ENCODE measurements at places on chromosomes 2 and 18.

- no peak for DNase-seq
These were observed 55.2 kb upstream of the TRIB2 start for GRCh38 chr2:12661489-12661888.

DNA sequence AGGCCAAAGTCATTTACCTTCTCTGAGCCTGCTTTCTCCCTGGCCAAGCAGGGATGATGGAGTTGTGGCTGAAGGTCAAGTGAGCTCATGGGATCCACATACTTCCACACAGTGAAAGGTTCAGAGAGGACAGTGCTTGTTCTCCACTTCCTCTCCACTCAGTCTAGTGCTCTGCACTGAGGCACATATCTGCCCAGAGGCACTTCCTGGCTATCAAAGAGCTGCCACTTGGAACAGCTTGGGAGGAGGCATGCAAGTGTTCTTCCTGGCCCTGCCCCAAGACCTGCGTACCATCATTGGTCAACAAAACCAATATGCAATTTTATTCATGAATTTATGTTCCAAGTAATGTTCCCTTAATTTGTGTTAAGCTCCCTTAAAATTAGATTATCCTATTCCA lies 71.9 kb downstream of the RNF152 start:
- DNase-seq = no peak

GRCh38 chr2:19866771-19867170 lies 35.0 kb downstream of the TTC32 start:
- DNase-seq = no peak

GRCh38 chr2:225017713-225018112 lies 24.6 kb downstream of the DOCK10 start:
- no peak for DNase-seq

DNA sequence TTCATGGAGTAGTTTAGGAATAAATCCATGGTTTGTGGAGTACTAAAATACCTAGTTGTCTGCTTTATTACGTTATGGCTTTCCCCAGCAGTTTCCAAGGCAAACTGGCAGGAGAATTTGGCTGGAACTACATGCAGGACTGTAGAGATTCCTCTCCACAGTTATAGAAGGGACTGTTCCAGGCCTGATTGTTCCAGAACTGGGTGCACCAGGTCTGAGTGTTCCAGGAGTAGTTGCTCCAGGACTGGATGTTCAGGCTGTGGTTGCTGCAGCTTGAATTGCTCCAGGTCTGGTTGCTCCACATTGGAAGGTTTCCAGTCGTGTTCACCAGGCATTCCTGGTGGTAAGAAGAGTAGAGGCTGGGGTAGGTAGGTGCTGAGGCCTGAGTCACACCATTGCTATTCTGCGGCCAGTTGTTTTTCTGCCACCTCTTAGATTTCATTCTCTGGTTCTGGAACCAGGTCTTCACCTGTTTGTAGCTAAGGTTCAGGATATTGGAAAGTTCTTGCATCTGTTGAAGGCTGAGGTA lies 28.1 kb downstream of the SGPP2 start:
- no peak for DNase-seq

DNA sequence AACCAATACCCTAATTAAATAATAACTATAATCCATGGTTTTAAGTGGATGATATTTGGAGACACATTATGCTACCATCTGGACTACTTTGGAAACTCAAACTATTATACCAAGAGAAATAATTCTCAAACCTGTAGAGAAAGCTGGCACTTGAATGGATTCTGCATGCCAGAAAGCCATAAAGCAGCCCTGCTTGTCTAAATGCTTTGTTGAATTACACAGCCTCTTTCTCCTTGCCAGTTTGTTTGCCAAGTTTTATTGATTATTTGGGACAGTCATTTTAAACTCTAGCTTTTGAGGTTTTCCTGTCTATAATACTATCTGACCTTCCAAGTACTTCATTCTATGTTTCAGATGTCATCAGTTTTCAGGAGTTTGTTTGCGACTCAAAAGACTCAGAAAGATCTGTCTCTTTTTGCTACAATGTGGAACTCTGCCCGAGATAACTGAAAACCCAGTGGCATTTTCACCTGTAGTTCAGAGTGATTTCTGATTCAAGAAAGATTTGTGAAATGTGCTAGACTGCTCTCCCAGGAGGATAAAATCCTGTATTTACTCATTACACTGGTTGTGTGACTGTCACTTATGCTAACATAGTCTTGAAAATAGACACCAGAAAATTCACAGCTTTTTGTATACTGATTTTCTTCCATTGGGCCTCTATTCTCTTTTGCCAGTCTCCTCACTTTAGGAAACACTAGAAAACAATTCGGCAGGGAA lies 29.2 kb upstream of the MBOAT2 start:
- DNase-seq = no peak

- no peak for DNase-seq
These were observed 1.8 kb upstream of the SULT6B1 start for GRCh38 chr2:37190290-37190689.

DNA sequence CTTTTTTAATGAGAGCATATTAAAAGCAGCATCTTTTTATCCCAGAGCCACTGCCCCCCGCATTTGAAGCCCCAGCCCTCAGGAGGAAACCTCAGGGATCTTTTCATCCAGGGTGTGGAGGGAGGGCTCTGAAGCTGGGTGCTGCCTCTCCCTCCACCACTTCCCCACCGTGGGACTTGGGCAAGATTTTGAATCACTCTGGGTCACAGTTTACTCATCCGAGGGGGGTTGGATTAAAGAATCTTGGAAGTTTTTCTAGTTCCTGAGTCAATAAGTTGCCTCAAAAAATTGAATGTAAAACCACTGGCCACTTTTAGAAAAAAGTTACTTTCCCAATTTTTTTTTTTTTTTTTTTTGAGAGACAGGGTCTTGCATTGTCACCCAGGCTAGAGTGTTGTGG lies 62.0 kb upstream of the ANKRD44 start:
- DNase-seq = no peak

DNA sequence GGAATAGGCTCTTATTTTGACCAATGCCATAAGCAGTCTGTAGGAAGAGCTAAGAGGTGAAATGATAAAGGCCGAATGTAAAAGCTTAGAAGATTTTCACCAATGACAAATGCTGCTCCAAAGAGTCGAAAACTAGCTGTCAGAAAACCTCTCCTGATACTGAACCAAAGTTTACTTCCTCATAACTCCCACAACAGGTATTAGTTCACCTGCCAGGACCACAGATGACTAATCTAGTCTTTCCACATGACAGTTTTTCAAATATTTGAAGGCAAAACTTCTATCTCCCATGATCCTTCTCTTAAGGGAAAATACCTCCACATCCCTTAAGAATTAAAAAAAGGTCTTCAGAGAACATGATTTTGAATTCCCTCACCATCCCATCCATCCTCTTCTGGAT lies 473.2 kb upstream of the SPHKAP start:
- DNase-seq = no peak

- no peak for DNase-seq
These were observed 6.5 kb upstream of the ZAP70 start for GRCh38 chr2:97706708-97707345.

DNA sequence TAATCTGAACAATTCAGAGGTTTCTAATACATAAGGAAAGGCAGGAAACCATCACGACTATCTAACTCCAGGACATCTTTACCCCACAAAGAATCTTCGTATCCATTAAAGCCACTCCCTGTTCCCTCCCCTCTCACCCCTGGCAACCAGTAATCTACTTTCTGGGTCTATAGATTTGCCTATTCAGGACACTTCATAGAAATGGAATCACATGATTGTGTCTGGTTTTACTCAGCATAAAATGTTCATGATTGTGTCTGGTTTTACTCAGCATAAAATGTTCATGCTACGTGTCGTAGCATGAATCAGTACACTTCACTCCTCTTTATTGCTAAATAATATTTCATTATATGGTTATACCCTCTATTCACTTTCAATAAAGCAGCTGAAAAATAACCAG lies 11.6 kb downstream of the FECH start:
- no peak for DNase-seq

GRCh38 chr2:18149660-18150246 lies 271.3 kb downstream of the KCNS3 start:
- no peak for DNase-seq

DNA sequence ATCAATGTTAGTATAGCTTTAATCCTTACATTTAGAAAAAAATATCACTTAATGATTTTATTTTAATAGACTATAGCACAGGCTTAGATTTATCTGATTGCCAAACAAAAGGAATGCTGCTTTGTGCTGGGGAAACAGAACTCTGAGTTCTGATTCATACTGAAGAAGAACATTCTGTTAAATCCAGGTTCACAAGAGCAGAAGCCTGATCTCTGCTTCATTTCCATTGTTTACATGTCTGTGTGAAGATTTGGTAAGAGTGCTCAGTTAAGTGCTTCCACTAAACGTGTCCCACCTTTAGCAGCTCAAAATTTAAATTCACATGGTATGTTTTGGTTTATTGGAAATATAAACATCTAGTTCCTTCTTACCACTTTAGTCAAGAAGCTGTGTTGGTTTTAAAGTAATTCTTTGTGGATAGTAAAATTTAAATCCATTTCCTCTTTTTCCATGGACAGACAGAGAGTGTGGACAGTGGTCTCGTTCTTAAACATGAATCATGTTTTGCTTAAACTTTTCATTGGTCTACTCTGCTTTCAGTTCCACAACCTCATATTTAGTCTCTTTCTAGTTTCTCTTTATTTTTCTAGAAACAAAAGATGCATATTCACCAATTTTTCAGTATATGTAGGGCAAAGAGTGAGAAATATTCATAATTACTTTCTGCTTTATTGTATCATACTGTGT lies 59.1 kb downstream of the NYAP2 start:
- no peak for DNase-seq

GRCh38 chr18:39586741-39587140 lies 2021.1 kb upstream of the CELF4 start:
- DNase-seq = no peak

DNA sequence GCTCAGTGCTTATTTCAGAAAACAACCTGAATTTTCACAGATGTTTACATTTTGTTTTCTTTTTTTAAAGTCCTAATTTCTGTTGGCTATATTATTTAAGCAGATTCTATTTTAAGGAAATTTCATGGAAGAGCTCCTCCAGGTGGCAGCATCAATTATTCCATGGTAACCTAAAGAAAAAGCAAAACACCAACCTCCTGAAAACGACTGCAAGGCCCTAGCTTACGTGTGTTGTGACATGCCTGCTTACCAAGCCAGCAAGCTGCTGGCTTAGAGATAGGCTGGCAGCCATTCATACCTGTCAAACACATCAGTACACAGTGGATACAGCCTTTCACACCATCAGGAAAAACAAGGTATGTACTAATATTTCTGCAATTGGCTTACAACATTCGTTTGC lies 64.9 kb downstream of the LPIN2 start:
- DNase-seq = no peak

DNA sequence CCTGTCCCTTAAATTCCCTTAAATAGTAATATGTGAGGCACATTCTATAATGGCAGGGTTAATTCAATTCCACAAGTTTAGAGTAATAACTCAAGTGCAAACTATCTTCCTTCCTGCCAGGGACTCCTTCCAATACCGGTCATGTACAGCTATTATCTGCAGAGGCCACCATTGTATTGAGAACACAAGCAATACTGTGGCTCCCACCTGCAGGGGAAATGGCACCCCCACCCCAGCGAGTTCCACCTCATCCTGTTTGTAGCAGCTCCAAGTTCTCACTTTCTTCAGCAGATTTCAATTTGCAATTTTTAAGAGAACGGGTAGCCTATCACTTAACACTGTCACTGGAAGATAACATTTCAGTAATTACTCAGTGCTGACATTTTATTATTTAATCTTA lies 172.1 kb upstream of the PID1 start:
- no peak for DNase-seq

DNA sequence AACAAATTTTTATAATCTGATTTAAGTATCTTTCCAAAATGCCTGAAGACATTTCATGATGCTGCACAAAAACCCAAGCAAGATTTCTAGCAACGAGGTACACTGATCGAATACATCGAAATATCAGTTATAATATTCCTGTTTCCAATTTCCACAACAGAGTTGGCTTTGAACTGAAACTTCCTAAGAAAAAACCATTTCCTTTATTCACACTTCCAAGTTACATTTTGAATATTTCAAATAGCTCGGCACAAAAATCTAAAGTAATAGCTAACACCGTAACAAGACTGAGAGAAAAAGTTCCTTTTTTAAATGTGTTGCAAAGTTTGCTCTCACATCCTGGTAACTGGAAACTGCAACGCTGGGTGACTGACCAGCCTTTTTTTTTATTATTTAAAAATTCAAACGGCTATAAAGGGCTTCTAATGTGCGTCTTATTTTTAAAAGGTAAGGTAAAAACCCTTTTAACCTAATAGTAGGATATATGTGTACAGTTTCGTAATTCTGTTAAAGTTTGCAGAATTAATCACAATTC lies 1.7 kb downstream of the HNRNPLL start:
- DNase-seq = no peak

GRCh38 chr2:222693837-222694236 lies 22.4 kb downstream of the MOGAT1 start:
- DNase-seq = no peak
